ENCODE measurements at places on chromosomes 13 and 19. TPM values are rescaled to one million over a fixed set of nuclear protein-coding genes. Genes with fewer than 3 reads are reported as not detected.

- no peak for DNase-seq
These were observed 29.9 kb downstream of the ZDHHC20 start for GRCh38 chr13:21429211-21429610.

GRCh38 chr13:31225998-31226675 is 26.4 kb downstream of the B3GLCT start:
- DNase-seq = no peak

DNA sequence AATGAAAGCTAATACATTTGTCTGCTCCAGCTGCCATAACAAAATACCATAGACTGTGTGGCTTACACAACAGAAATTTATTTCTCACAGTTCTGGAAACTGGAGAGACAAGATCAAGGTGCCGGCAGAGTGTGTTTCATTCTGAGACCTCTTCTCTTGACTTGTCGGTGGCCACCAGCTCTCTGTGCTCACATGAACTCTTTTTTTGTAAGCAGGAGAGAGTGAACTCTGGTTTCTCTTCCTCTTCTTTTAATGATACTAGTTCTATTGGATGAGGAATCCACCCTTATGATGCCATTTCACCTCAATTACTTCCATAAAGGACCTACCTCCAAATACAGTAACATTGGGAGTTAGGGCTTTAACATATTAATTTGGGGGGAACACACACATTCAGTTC is 11.7 kb downstream of the KCTD12 start:
- no peak for DNase-seq

MCEMP1 gene
- total RNA-seq = not detected

DNA sequence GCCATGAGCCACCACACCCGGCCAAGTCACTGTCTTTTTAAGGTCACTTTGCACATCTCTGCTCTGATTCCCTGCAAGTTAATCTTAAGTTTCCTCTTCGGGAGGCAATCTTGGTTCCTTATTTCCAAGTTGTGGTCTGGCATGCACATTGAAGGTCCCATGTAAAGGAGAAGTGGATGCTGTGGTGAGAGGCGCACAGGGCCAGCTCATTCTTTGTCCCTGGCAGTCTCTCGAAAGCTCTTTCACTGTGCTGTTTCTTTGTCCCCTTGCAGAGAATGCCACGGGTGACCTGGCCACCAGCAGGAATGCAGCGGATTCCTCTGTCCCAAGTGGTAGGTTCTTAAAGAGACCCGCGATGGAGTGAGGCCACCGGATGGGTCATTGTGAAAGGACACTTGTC is 16.4 kb upstream of the C19orf33 start:
- no peak for DNase-seq

DNA sequence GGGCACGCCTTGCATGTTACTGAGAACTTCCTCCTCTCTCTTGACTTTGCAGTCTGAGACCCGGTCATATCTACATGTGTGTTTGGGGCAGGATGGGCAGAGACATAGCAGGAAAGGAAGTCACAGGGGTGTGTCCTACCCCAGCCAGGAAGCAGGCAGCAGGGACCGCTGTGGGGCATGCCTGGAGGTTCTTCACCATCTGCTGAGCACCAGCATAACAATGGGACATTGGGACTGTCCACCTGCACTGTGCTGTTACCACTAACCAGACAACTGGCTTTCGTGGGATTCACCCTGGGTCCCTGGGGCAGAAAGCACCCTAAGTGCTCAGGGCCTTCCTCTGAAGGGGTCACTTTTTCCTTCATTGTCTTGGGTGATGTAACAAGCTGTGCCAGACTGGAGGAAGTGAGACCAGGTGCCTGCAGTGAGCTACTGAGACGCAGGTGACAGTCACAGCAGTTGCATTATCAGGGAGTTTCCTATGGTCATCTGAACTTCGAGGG is 2.6 kb upstream of the HAUS5 start:
- DNase-seq = no peak

- DNase-seq = no peak
These were observed 6.6 kb downstream of the PODNL1 start for GRCh38 chr19:13931391-13932148.

HSD17B14 gene
- total RNA-seq = not detected

DNA sequence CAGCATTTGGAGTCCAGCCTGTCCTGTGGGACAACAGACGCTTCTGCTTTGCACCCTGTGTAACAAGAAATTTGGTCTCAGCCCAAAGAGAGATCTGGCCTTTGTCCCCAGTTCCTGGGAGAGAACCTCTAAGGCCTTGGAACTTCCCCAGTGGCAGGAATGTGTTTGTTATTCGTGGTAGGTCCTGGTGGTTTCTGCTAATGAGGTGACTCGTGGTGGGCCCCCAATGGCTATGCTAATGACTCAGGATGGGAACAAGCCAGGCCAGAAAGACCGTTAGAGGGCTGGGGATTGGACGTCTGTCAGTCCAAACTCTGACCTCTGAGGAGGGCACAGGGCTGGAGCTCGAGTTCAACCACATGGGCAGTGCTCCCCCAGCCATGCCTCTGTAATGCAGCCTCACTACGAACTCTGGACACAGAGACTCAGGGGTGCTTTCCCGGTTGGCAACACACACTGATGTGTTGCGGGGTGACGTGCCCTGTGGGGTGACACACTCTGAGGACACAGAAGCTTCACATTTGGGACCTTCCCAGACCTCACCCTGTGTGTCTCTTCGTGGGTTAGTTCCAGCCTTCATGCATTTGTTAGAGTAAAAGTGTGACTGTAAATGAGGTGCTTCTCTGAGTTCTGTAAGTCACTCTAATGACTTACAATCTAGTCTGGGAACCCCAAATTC is 38.9 kb downstream of the TEX29 start:
- DNase-seq = no peak

DNA sequence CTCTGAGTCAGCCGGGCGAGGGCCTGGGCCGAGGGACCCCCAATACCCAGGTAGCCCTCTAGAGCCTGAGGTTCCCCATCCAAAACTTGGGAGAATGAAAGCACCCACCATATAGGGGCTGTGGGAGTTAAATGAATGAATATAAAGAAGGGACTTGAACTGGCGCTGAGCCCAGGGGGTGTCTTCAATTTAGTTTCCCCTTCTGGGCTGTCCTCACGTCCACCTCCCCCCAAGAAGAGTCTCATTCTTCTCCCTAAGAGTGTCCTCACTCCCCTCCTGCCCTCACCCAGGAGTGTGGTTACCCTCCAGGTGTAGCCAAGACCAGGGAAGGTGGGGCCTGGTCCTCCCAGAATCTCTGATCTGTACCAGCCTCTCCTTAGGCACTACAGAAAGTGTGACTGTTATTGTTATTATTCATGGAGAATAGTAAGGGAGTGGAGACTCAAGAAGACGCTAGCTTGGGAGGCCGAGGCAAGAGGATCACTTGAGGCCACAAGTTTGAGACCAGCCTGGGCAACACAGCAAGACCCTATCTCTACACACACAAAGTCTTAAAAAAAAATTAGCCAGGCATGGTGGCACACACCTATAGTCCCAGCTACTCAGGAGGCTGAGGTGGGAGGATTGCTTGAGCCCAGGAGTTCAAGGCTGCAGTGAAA is 2.7 kb downstream of the CD79A start:
- DNase-seq = no peak

ZNF329 gene
- total RNA-seq = 9.0 TPM

DNA sequence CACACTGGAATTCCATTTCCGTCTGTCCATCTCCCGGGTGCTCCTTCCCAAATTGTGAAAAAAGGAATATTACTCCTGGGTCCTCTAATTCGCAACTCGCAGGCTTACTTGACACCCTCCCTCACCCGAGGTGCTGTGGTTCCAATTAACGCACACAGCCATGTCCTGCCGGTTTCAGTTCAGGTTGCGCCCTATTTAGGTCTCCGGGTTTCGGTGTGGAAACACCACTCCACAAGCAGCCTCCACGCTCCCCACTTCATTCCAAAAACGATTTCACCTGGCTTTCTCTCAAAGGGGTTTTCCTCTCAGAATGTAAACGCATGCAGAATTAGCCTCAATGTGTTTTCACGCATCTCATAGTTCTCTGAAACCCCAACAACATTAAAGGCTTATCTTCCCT is 37.9 kb downstream of the NAXD start:
- no peak for DNase-seq

GRCh38 chr19:24073807-24074206 is 13.2 kb upstream of the ZNF254 start:
- DNase-seq = no peak

IGFL3 gene
- total RNA-seq = 1.7 TPM

GRCh38 chr13:111302045-111302726 is 18.3 kb upstream of the TEX29 start:
- no peak for DNase-seq

DNA sequence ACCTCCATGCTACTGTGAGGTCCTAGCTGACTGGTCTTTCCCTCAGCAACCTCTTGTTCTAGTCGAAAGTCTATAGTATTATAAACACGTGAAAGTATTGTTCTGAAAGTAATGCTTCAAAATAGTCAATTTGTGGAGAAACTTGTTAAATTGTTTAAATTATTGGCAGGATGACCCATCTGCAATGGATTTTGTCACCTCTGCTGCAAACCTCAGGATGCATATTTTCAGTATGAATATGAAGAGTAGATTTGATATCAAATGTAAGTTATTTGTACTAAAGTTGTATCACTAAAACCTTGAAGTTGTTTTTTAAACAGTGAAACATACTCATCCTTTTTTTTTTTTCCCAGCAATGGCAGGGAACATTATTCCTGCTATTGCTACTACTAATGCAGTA is 25.9 kb downstream of the UBA2 start:
- no peak for DNase-seq

DNA sequence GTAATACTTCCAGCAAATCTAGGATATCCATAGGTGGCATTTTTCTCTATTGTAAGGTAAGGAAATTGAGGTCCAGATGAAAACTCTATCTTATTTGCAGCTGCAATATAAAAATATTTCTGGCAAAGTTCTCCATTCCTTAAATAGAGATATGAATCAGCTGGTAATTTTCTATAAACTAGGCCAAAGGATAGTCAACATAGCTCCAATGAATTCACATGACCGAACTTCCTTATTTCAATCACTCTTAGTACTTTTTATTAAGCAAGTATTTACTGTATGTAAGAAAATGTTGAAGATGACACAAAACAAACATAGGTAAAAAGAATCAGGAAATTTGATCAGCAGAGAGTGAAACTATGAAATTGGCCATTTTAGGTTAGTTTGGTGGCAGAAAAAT is 13.0 kb upstream of the LCP1 start:
- no peak for DNase-seq

GRCh38 chr13:91078093-91078679 is 269.3 kb upstream of the MIR17HG start:
- DNase-seq = peak; percentile 28

- DNase-seq = no peak
These were observed 5.5 kb downstream of the ISYNA1 start for GRCh38 chr19:18432275-18433014.

- DNase-seq = no peak
These were observed 60.1 kb downstream of the KL start for GRCh38 chr13:33076001-33076992.

CAPN12 gene
- 0.14 TPM for total RNA-seq

DNA sequence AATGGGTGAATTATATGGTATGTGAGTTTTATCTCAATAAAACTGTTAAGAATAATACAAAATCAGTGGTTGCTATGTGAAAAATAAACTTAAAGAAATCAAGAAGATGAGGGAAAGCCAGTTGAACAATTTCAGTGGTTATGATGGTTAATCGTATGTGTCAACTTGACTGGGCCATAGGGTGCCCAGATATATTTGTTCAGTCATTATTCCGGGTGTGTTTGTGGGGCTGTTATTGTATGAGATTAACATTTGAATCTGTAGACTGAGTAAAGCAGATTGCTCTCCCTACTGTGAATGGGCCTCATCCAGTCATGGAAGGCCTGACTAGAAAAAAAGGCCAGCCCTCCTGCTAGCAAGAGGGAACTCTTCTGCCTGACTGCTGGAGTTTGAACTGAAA is 109.3 kb downstream of the LMO7 start:
- DNase-seq = no peak

DNA sequence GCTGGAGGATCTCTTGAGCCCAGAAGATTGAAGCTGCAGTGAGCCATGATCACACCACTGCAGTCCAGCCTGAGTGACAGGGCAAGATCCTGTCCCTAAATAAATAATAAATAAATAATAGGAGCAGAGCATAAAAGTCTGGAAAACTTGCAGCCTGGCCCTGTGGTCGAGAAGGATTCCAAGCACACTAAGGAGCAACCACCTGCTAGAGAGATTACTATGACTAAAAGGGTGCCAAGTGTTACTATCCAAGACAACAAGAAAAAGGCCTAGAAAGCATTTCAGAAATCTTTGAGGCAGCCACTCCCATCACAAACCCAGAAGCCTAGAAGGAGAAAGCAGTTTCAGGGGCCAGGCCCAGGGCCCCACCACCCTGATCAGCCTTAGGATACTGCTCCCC is 46.1 kb downstream of the LHFPL6 start:
- no peak for DNase-seq

ZNF846 gene
- total RNA-seq = 1.9 TPM

PNPLA6 gene
- 51.1 TPM for total RNA-seq

- DNase-seq = no peak
These were observed 1.5 kb upstream of the NRTN start for GRCh38 chr19:5803441-5803751.

DNA sequence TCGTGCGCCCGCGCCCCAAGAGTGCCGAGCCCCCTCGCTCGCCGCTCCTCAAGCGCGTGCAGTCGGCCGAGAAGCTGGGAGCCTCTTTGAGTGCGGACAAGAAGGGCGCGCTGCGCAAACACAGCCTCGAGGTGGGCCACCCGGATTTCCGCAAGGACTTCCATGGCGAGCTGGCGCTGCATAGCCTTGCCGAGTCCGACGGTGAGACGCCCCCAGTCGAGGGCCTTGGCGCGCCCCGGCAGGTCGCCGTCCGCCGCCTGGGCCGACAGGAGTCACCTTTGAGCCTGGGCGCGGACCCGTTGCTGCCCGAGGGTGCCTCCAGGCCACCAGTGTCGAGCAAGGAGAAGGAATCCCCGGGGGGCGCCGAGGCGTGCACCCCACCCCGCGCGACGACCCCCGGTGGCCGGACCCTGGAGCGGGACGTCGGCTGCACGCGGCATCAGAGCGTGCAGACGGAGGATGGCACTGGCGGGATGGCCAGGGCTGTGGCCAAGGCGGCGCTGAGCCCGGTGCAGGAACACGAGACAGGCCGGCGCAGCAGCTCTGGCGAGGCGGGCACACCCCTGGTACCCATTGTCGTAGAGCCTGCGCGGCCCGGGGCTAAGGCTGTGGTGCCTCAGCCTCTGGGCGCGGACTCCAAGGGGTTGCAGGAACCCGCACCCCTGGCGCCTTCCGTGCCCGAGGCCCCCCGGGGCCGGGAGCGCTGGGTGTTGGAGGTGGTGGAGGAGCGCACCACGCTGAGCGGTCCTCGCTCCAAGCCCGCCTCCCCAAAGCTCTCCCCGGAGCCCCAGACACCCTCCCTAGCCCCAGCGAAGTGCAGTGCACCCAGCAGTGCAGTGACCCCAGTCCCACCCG is 7.1 kb downstream of the DNASE2 start:
- no peak for DNase-seq

CEACAM1 gene
- not detected for total RNA-seq

GRCh38 chr19:13790354-13790753 is 4.9 kb upstream of the ZSWIM4 start:
- DNase-seq = peak; percentile 70

ICAM4 gene
- not detected for total RNA-seq

COX7A1 gene
- not detected for total RNA-seq

OR7A17 gene
- not detected for total RNA-seq

Measured in HT1080 (cell line).